NCI-H526 (cell line): ENCODE measurements at places on chromosomes 2 and 18.

- no peak for DNase-seq
Measured at GRCh38 chr2:188787021-188787657, 187.0 kb upstream of the COL3A1 start.

- peak; percentile 68 for DNase-seq
Measured at GRCh38 chr2:204325468-204325867, 219.8 kb upstream of the PARD3B start.

- DNase-seq = peak; percentile 76
Measured at GRCh38 chr2:180776921-180777320, 203.5 kb upstream of the UBE2E3 start.

DNA sequence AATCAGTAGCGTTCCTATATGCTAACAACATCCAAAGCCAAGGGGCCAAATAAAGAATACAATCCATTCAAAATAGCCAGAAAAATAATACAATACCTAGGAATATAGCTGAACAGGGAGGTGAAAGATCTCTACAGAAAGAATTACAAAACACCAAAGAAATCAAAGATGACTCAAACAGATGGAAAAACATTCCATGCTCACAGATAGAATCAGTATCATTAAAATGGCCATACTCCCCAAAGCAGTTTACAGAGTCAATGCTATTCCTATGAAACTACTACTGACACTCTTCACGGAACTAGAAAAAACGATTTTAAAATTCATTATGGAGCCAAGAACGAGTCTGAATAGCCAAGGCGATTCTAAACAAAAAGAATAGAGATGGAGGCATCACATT, 57.4 kb downstream of the CCBE1 start:
- DNase-seq = no peak

DNA sequence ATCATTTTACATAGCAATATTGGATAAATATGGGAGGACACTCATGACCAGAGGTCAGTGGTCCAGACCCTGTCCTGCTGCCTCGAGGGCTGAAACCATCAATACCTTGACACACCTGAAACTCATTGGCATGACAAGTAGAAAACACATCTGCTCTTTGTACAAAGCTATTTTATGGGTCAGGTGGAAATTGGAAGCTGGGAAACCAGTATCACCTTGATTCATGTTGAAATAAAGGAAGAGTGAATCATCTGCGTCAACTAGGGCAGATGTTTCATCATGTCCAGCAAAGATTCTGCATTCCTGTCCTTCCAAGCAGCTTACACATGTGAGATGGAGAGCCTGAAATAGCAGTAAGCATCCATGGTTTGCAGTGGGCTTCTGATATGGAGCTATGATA, 80.0 kb upstream of the ERBB4 start:
- DNase-seq = no peak

GRCh38 chr2:72138921-72139381, 8.7 kb downstream of the CYP26B1 start:
- no peak for DNase-seq

- DNase-seq = no peak
Measured at GRCh38 chr18:68301441-68301840, 413.5 kb downstream of the TMX3 start.

DNA sequence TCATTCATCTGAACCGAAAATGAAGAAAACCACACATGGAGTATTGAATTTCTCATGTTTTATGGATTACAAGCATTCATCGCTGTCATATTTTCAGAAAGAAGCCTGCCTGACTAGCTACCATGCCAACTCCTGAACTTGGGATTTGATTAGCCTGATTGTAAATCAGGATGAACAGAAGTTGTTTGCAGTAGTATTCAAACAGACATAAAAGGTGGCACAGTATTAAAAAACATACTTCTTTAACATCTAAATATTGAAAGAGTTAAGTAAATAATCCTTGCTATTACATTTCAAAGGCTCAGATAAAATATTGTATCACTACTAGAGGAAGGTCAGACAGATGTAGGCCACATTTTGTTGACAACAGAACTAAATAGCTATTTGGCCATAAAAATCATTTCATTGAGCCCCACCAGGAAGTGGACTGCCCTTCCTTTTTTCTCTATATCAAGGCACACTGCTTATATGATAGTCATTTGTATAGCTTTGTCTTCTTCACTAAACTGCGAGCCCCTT, 21.6 kb downstream of the SLC38A11 start:
- no peak for DNase-seq

DNA sequence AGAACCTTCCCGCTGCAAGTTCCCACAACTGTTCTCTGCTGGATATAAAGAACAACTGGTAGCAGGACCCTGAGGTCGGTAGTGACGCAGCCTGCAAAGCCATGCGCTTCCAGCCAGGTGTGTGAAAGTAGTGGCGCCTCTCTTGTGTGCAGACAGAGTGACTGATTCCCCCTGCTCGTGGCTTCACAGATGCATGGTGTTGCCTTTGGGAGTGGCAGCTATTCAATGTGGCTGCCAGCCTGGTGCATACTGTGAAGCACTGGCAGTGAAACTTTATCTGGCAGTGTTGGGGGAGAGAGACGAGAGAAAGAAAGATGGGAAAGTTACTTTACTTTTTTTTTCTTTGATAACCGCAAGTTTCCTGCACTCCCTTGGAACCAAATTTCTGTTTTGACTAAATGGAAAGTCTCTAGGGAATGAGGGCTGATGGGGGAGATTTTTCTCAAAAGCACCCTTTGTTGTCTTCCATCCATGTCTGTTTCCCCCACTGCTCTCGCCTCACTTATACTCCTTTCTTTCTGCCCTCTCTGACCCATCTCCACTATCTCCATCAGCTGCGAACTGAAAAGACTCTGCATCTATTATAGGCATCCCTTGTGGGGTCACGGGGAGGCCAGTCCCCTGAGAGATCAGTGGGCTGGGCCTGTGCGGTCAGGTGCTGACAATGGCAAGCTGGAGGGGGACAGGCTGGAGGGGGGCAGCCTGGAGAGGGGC, 90.0 kb upstream of the TNP1 start:
- no peak for DNase-seq

- no peak for DNase-seq
Measured at GRCh38 chr18:24189664-24190346, 50.9 kb downstream of the CABYR start.

DNA sequence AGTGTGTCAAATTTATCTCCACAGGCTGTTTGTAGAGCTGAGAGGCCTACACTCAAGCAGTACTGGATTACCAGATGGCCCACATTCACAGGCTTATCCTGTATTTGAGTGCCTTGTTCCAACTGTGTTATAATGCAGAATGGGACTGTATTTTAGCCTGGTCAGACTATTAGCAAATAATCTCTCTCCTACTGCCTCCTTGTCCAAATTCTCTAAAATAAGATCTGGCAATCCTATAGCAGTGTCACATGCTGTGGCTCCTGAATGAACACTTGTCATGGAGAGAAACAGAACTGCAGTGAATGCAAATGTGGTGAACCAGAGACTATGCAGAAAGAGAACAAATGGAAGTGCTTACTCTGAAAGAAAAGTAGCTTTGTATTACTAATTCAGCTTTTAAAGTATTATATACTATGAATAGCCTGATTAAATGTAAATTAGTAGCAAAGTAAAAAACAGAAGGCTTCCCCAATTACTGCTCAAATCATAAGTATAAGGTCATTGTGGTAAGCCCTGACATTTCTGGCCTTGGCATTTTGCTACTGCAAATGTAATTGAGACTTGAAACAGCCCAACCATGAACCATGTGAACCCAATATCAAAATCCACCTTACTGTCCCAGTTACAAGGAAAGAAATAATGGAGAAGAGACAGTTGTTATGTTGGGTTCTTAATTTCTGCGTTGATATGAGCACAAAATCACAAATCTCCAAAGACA, 80.0 kb downstream of the MAP4K3 start:
- no peak for DNase-seq

- DNase-seq = peak; percentile 50
Measured at GRCh38 chr2:73293534-73294171, at the start of gene EGR4. TSS of gene EGR4 (minus strand) at chr2:73293548. CDS start at chr2:73293317, 231 bp downstream.

DNA sequence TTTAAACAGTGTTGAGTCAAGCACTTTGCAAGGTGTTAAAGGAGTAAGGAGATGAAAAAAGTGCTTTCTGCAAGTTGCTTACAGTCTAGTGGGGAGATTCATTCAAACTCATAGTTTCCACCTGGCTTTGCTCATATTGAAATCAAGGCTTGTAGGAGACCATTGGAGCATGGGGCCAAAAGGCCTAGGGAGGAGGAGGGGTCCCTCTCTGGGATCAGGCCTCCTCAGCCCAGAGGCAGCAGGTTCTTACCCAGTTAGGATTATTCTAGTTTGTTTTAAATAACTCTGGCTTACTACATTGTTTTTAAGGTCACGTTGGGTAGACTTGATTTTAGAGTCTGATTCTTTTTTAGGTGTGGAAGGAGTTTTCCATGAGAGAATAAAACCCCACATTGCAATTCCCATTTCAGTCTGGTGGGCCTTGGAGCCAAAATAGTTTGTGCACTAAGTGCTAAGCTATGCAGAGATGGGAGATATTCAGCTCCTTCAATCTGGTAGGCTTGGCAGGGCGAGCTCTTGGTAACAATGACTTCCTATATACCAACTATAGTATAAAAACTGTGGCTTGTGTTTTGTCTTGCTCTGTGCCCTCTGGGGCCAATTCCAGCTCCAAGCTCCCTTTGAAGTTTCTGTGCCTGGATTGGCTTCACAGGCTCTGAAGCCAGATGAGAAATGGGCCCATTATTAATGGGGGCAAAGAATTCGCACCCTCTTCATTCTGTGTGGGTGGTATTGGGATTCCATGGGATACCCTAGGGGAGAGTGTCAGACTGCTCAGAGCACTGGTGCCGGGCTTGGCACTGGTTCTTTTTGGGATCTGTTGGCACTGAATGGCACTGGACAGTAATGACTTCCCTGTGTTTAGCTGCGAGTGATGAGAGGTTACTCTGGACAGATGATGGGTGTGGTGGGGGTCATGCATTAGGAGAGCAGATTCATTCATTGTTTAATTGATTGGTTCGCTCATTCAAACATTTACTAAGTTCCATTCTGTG, 301.1 kb downstream of the MYCN start:
- no peak for DNase-seq

GRCh38 chr18:51999351-51999750, 340.6 kb upstream of the DCC start:
- DNase-seq = no peak

- DNase-seq = no peak
Measured at GRCh38 chr2:58239243-58239925, 1.7 kb downstream of the FANCL start.

DNA sequence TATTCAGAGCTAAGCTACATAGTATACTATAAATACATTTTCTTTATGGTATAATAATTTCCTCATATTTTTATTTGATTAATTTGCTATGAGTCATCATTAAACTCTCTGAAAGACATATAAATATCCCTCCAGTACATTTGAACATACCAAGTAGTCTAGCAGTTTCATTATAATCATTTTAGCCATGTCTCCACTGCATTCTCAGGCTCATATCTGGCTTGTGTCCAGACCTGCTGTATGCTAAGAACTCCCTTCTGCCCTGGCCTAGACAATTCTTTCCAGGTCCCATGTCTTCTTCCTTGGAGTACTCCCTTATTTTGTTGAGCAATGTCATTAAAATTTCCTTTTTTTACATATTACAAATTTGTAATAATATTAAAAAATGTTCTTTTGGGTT, 16.6 kb upstream of the DYNC1I2 start:
- DNase-seq = no peak

DNA sequence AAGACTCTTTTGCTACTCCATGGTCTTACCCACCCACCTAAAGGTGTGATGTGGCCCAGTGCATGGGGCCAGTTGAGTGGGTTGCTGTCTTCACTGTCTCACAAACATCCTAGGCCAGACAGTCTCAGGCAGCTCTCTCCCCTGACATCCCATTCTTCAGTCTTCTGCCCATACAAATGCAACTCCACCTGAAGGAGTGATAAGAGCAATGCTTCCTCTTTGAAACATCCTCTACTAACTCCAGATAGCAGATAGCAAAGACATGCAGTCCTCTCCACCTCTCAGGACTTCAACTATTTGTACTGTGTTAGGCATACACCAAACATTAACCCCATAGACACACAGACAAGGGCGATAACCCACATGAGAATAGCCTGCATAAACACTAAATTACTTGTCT, 71.3 kb downstream of the MTHFD2 start:
- DNase-seq = no peak

GRCh38 chr2:222526480-222527277, 102.3 kb downstream of the SGPP2 start:
- DNase-seq = no peak

DNA sequence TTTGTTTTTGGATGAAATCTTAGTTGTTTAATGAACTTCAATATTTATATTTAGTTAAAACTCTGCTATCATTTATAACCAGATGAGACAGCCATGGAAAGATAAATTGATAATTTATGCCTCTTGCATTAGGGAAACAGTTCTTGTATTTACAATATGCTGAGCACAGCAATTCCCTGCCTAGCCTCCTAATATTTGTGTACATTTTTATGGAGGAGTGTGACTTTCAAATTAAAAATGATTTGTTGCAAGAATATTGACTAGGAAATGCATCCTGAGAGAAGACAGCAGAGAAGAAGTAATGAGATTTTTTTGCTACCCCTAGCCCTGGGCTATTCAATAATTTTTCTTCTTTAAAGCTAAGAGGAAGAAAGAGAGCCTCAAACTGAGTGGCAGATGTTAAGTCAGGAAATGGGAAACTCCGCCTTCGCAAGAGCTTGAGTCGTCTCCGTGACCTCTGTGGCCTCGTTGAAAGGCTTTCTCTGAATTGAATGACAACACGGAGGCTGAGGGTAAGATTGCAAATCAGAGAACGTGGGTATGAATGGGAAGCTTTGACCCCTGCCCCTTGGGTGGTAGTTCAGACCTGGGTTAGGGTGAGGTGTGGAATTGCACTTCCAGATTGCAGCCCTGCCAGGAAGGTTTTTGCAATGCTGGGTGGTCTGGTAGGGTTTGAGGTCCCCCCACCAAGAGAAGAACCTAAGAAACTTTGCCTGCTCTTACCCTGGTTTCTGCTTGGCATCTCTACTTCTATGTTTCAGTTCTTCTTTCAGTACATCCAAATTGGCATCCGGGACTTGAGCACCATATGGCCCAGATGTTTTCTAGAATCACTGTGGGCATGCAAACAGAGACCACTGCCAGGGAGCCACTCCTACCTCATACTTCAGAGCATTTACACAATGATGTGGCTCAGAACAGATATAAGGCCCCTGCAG, 210.3 kb upstream of the RBMS1 start:
- no peak for DNase-seq

DNA sequence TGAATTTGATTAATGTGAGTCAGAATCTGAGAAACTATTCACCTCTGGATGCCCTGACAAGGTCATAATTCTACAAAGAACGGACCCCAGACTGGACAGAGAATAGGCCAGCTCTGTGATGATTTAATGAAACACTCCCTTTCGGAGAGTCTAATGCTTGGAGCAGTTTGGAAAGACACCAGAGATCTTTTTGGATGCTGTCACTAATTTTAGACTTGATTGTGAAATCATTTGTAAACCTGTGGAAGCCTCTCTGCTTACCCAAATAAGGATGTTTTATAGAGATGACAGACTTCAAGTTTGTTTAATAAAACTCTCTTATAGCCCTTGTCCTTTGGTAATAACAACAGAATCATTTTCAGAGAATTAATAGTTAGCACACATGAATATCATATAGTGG, 83.5 kb downstream of the MYL12B start:
- no peak for DNase-seq
